ENCODE measurements at places on chromosomes 2 and 18.

- peak; percentile 91 for DNase-seq
These were observed 52.0 kb downstream of the ARL4C start for GRCh38 chr2:234444893-234445292.

GRCh38 chr2:72794572-72794971, 31.3 kb downstream of the EXOC6B start:
- DNase-seq: no peak

DNA sequence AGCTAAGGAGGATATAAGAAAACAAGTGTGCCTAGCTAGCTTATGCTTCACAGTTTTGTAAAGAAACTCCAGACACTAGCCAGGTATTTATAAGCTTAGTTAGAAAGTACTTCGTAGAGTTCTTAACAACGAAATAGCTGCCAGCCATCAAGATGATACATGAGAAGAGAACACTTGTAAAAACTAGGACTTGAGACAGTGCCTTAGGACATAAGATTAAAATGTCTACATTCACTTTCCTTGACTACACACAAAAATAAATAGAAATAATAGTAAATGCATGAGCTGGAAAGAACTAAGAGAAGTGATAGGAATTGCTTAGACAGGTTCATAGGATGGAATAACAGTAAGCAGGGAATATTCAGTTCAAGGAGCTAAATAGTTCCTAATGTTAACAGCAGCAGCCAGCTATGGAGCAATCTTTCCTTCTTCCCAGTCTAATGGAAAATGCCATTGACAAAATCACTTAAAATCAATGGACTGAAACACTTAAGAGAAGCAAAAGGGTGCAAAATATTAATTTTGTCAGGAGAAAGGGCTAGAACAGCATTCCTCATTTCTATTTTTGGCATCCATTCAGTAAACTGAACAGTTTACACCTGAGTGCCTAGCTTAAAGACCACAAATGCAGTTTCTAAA, 186.6 kb downstream of the PDE11A start:
- DNase-seq: no peak

DNA sequence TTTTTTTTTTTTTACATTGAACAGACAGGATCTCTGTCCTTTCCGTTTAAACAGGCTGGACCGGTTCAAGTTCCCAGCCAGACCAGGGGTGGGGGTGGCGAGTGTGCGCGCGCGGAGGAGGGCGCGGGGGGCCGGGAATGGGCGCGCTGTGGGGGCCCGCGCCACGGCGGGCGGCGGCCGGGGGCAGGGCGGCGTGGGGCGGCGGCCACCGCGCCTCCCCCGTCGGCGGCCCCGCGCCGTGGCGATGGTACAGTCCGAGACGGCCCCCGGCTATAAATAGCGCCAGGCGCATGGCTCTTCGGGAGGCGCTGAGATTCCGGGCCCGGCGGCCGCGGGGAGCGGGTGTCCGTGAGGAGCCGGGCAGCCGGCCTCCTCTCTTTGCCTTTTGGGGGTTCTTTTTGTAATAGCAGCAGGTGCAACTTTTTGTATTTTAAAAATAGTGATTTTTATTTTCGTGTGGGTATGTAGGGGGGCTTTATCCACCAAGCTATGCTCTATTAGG, 430 bp upstream of the CELF4 start:
- DNase-seq: peak; percentile 59

Measured in spleen (tissue), 13 donors.